ENCODE measurements at places on chromosomes 3 and 15.

GRCh38 chr3:15647611-15648167 lies 46.1 kb downstream of the BTD start:
- no peak for DNase-seq

- DNase-seq, result no peak
Measured at GRCh38 chr3:151183265-151183671, 19.7 kb downstream of the GPR171 start.

- DNase-seq, result peak; percentile 17
Measured at GRCh38 chr3:100590114-100590839, 19.1 kb upstream of the ADGRG7 start.

GRCh38 chr15:71288348-71288955 lies 173.2 kb downstream of the THSD4 start:
- no peak for DNase-seq

- DNase-seq, result no peak
Measured at GRCh38 chr3:194275291-194275690, 75.8 kb downstream of the CPN2 start.

DNA sequence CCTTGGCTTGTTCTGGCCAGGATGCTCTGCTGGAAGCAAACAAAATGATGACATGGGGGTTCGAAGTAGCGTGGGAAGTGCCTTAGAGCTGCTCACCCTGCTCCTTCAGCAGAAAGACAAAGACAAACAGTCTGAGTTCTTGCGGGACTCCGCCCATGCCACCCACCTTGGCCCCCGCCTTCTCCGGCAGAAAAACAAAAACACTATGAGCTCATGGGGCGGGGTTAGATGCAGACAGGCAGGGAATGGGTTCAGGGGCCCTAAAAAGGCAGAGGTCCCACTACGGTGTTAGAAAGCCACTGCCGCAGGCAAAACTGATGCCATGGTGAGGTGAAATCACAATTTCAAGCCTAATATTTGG lies 9.7 kb upstream of the NCKIPSD start:
- no peak for DNase-seq

GRCh38 chr15:71712182-71712581 lies 98.2 kb upstream of the NR2E3 start:
- no peak for DNase-seq
